Activated naive CD8-positive, alpha-beta T cell treated with anti-CD3 and anti-CD28 coated beads for 36 hours (primary cell): ENCODE measurements at places on chromosomes 12 and 14.

DNA sequence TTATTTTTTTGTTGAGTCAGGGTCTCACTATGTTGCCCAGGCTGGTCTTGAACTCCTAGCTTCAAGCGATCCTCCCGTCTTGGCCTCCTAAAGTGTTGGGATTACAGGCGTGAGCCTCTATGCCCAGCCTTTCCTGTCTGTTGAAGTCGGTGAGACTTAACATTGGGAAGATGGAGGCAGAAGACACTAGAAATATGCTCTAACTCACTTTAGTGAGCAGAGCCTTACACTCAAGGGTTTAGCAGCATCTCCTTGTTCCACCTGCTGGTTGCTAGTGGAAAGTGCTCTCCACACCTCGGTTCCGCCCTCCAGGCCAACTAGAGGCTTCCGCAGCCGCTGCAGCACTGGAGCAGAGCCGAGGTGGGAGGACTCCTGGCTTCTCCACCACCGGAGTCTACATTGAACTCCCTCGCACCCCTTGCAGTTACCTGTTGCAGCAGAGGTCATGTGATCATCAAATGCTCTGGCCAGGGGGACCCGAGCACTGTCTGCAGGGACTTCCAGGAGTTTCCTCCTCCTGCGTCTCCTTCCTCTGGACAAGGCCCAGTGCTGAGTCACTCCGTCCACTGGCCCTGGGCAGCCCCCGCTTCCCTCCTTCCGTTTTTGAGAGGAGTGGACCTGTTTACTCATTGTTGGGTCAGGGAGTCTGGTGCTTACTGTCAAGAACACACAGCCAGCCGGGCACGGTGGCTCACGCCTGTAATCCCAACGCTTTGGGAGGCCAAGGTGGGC lies 9.4 kb upstream of the HVCN1 start:
- no peaks in the 10 kb centered on the region for H3K36me3 ChIP-seq
- no peak overlapping the region for H3K4me3 ChIP-seq
- no peaks in the 10 kb centered on the region for H3K27me3 ChIP-seq

GRCh38 chr12:67780580-67781084 lies 132.1 kb downstream of the DYRK2 start:
- H3K4me3 ChIP-seq, result no peak overlapping the region
- peaks cover 15% of the 10 kb centered on the region for H3K4me1 ChIP-seq
- H3K27me3 ChIP-seq, result no peaks in the 10 kb centered on the region
- no peak for DNase-seq
- H3K27ac ChIP-seq, result no peak overlapping the region

DNA sequence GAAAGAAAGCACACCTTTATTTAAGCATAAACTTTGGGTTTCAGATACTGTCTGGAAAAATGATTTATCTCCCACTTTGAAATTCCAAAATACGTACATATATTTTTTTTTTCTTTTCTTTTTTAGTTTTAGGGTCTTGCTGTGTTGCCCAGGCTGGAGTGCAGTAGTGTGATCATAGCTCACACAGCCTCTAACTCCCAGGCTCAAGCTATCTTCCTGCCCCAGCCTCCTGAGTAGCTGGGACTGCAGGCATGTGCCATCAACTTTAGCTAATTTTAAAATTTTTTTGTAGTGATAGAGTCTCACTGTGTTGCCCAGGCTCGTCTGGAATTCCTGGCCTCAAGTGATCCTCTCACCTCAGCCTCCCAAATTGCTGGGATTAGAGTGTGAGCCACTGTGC lies 45.9 kb upstream of the PAPLN start:
- no peaks in the 10 kb centered on the region for H3K27me3 ChIP-seq
- H3K27ac ChIP-seq, result no peak overlapping the region
- H3K4me1 ChIP-seq, result no peaks in the 10 kb centered on the region
- DNase-seq, result no peak
- H3K36me3 ChIP-seq, result peaks cover 17% of the 10 kb centered on the region

DNA sequence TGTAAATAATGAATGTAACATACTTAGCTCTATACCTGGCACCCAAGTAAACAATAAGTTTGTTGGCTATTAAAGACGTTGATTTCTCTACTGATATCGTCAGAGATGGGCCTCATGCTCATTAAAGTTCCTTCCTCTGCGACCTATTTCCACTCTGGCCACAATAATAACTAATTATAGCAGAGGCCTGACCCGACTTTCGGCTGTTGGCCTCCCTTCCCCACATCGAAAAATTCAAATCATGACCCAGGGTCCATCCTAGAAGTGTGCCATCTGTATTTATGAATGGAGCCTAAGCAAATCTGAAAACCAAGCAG lies 321 bp upstream of the USP30 start:
- H3K27me3 ChIP-seq, result no peaks in the 10 kb centered on the region
- peaks cover 2% of the 10 kb centered on the region for H3K4me1 ChIP-seq

DNA sequence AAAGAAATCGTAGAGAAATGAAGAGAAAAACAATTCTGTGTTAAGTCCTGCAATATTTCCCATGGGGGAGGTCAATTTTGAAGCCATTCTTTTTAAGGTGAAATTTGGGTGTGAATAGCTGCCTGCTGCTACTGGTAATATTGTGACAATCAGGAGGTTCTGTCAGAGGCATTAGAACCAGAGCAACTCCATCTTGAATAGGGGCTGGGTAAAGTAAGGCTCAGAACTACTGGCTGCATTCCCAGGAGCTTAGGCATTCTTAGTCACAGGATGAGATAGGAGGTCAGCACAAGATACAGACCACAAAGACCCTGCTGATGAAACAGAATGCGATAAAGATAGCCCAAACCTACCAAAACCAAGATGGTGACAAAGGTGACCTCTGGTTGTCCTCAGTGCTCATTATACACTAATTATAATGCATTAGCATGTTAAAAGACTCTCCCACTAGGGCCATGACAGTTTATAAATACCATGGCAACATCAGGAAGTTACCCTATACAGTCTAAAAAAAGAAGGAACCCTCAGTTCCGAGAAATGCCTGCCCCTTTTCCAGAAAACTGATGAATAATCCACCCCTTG lies 24.8 kb upstream of the MTHFD1 start:
- no peak overlapping the region for H3K27ac ChIP-seq
- H3K4me3 ChIP-seq, result no peak overlapping the region
- H3K36me3 ChIP-seq, result no peaks in the 10 kb centered on the region
- H3K27me3 ChIP-seq, result no peaks in the 10 kb centered on the region
- no peaks in the 10 kb centered on the region for H3K4me1 ChIP-seq

- no peak overlapping the region for H3K4me3 ChIP-seq
- H3K36me3 ChIP-seq, result no peaks in the 10 kb centered on the region
- no peak overlapping the region for H3K27ac ChIP-seq
These were observed 317.6 kb downstream of the DPF3 start for GRCh38 chr14:72576258-72576657.

DNA sequence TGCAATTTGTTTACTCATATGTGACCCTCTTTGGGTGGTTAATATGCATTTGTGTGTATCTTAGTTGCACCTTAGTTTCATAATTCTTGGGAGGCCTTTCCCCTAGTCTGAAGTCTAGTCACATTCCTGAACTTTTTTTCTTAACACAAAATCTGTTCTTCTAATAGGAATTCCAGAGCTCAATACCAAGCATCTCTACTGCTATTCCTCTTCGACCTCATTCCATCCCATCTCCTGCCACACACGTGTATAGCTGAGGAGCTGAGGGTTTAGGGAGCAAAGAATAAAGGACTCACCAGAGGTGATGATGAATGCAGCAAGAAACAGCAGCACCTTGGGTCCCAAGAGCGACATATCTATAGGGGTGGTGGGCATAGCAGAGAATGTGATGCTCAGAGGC lies 875 bp downstream of the MFAP5 start:
- H3K27me3 ChIP-seq, result no peaks in the 10 kb centered on the region
- H3K27ac ChIP-seq, result no peak overlapping the region
- H3K36me3 ChIP-seq, result no peaks in the 10 kb centered on the region
- no peak for DNase-seq
